ENCODE measurements at places on chromosomes 12 and 14.

DNA sequence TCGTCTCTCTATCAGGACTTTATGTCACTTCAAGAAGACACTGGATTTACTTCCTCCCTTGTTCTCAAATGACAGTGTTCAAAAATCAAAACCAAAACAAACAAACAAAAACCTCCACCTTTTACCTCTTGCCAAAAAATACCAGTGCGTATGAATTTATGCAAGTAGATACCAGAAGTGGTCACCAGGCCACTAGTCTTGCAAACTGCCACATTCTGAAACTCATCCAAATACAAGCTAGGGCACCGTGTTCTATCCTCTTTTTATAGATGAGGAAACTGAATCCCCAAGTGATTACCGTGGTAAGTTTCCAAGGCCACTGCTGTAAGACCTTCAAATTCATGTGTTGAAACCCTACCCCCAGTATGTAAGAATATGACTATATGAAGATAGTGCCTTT lies 343.9 kb upstream of the KITLG start:
- DNase-seq = no peak

- peak; percentile 26 for DNase-seq
These were observed 70.1 kb downstream of the SLC6A15 start for GRCh38 chr12:84842406-84843013.

GRCh38 chr12:49188201-49188915 lies 522 bp downstream of the TUBA1A start:
- DNase-seq = no peak

DNA sequence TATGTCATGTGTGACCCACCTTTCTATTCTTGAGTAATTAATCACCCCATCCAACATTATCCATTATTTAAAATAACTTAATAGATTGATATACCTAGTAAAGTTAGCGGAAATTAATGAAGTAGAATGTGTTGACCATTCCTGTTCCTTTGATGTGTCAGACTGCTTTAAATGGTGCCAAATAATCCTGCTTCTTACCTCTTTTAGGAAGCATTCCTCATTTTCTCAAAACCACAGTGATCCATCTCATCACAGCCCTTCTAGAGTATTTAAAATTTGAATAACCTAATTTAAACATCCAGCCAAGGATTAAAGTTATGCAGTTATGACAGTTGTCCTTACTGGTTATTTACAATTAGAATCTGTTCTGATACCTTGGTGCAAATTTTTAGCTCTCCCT lies 6.9 kb downstream of the MGAT4C start:
- no peak for DNase-seq

DNA sequence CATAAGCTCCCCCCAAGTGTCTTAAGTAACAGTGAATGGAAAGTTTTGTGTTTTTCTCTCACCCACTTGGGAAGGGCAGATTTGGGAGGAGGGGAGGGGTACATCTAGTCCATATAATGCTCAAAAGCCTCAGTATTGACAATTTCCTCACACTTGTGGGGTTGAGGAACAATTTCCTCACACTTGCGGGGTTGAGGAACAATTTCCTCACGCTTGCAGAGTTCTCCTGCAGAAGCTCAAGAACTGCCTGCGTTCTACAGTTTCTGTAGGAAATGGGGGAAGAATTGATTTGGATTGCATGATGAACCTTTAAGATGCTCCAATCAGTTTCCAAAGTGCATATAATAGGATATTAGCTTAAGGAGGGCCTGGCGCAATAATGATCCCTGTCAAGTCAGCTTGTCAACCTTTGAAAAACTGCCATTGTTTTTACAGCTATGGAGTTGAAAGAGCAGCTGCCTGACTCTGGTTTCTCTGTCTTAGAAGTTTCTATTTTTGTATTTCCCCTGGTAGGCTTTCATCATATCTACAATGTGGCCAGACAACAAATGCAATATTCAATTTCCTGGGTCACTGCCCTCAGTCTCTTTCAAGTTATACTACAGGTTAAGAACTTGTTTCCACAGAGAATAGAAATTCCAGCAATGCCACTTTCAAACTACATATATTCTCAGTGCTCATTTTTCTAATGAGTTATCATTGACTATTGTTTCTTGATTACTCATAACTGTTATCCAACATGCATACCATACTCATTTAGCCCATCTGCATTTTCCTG lies 66.5 kb downstream of the PLEKHG7 start:
- DNase-seq = no peak

DNA sequence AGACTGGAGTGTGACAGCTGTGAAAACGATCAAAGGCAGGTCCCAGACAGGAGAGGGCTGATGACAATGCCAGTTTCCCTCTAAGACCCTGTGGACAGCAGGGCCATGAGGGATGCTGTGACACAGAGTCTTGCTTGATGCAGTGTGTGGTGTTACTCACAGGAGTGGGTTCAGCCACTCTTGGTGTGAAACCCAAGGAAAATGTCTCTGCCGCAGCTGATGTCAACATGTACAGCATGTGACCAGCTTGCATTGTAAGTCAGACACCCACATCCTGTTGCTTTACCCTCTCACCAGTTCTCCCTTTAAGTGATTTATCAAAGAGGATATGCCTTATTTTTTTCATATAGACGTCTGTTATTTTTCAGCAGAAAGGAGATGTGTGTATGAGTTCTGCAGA lies 268.6 kb downstream of the BTG1 start:
- DNase-seq = peak; percentile 34

DNA sequence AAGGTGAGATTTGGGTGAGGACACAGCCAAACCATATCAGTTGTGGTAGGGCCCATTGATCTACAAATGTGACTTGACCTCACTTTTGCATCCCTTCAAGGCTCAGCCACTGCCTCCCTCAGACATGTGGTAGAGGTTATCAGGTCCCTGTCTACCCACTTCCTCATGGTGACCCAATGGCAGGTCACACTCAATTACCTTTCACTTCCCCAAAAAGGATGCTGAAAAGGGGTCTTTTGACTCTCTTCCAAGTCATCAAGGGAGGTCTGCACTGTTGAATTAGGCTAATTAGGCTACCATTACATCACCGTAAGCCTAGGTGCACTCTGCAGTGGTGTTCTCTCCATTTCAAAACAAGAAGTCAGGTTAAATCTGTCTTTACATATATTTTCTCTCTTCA lies 22.6 kb upstream of the DRAM1 start:
- no peak for DNase-seq

- DNase-seq = peak; percentile 85
These were observed 39.6 kb downstream of the CCDC88C start for GRCh38 chr14:91377700-91378652.

GRCh38 chr12:2739832-2740641 lies 54.7 kb upstream of the FKBP4 start:
- no peak for DNase-seq

DNA sequence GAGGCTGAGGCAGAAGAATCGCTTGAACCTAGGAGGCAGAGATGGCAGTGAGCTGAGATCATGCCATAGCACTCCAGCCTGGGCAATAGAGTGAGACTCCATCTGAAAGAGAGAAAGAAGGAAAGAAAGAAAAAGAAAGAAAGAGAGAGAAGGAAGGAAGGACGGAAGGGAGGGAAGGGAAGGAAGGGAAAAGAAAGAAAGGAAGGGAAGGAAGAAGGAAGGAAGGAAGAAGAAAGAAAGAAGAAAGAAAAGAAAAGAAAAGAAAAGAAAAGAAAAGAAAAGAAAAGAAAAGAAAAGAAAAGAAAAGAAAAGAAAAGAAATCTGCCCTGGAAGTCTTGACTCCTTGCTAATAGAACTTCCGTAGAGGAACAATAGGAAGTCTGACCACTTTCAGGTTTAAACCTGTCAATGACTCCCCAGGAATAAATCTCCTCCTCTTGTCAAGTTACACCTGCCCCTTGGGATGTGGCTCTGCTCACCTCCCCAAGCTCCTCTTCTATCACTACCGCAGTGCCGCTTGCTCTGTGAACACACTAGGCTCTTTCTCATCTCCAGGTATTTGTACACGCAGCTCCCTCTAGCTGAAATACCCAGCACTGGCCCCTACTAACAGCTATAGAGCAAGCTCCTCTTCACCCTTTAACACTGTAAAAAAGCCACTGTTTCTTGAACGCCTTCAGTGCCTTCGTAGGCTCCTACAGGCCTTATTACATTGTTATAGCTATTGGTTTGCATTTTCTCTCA lies 773.1 kb upstream of the TBX3 start:
- peak; percentile 67 for DNase-seq

- DNase-seq = no peak
These were observed 206.9 kb downstream of the RPL10L start for GRCh38 chr14:46444666-46445065.

GRCh38 chr14:34538871-34539406 lies 562 bp downstream of the EAPP start:
- DNase-seq = no peak

DNA sequence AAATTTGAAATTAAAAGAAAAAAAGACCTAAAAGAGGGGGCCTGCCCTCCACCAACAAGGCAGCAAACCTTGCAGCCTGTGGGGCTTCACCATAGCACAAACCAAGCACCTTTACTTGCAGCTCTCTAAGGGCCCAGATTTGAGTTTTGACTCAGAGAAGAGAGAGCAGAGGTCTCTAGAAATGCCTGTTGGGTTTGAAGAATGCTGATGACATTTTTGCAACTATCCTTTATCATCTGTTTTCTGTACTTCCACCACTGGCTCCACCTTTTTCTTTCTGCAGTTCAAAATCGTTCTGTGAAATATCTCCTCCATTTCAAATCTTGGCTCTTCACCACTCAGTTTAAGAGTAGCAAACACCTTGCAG lies 83.8 kb upstream of the HMGA2 start:
- DNase-seq = no peak

- no peak for DNase-seq
These were observed 120.4 kb downstream of the ETV6 start for GRCh38 chr12:11769723-11770514.

DNA sequence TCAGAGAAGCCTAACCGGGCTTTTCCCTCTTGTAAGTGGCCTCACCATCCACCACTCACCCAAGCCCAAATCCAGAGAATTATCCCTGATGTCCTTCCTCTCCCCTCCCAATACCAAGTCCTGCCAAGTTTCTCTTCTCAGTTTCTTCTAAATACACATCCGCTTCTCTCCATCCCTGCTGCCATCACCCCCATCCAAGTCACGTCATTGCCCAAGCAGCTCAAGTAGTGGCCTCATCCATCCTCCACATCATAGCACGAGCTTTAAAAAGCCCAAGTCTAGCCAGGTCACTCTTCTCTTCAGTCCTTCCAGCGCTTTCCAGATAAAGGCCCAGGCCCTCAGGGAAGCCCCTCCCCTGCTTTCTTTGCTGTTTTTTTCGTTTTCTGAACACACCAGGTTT lies 25.4 kb downstream of the IL31 start:
- DNase-seq = no peak

DNA sequence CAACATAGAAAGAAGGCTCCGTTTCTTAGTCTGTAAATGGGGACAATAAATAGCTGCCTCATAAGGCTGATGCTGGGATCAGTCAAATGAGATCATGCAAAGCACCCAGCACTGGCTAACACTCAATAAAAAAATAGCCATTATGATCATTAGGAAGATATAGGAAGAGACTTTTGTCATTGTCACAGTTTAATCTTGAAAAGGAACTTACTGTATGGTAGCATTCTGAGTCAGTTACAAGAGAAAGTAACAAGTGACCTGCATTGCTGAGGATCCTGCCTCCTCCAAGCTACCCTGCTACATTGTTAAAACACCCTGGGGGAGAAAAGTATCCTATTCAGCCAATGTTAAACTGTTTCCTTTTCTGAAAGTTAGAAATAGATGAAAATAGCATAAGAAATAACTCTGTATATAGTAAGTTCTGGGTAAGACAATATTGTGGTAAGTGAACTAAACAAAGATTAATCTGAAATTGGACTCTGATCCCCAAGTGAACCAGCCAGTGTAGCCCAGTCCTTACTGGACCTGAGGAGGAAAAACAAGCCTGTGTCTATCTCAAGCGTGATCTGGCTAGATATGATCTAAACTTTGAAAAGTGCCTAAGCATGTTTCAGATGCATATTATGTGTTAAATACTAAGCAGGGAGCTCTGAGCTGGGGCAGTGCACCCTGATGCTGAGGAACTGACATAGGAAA lies 3.6 kb upstream of the NUDT4 start:
- no peak for DNase-seq

DNA sequence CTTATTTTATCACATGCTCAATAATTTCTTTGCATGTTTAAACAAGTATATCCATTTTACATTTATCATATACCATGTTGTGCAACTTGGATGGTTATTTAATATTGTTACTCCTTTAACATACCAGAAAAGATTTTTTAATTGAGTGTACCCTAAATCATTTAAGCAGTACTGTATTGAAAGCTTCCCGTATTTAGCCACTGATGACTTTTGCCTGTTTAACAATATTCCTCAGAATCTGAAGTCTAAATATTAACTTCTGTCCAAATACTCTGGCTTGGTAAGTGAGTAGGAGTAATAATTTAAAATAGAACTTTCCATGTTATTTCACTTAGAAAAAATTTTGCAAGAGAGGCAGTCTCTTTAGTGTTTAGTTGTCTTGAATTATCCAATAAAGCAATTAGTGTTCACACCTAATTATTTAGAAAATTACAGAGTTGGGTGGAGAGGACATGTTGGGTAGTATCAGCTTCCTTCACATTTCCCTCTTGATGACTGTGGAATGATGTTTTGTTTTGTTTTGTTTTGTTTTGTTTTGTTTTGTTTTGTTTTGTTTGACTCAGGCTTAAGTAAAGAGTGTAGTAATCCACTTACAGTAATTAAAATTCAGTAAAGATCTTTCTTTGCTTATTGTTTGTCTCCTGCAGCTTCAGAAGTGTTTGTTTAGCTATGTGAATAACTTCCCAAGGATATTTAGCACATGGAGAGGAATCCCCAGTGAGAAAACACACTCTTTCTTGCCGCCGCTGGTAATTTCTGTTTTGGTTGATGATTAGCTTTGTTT lies 59.5 kb downstream of the DAAM1 start:
- no peak for DNase-seq

- DNase-seq = no peak
These were observed 271.6 kb downstream of the NPAS3 start for GRCh38 chr14:33210311-33210710.

DNA sequence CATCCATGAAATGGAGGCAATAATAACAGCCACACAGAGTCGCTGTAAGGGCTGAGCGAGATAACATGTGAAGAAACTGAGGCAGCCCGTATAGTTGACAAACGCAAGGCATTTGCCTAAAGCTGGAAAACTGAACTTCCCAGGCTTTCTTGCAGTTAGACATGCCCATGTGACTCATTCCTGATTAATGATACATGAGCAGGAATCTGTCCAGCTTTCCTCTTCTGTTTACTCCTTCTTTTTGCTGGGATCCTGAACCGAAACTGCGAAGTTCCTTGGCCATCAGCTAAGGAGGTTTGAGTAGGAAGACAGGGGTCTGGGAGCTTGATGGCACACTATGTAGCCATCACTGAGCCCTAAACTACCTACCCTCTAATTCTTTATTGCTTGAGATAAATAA lies 52.2 kb downstream of the ST8SIA1 start:
- no peak for DNase-seq

GRCh38 chr14:75126121-75126544 lies 715 bp downstream of the NEK9 start:
- DNase-seq = no peak

- no peak for DNase-seq
These were observed 4.3 kb downstream of the MDM1 start for GRCh38 chr12:68327896-68328295.

DNA sequence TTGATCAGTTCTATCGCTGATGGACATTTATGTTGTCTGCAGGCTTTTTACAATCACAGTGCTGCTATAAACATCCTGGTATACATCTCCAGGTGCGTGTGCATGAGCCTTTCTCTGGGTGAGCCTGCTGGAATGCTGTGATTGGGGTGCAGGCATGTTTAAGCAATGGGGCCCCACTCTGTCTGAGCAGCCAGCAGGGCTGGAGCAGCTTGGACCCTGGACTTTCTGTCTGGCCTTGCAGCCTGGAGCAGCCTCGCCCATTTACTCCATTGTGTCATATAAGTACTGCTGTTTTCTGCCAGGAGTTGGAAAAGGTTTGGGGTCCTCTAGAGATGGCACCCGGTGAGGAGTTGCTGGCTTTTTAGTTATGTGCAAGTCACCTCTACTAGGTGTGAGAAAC lies 199.0 kb downstream of the KIF26A start:
- no peak for DNase-seq
